Ascending aorta (tissue), 2 donors: ENCODE measurements at places on chromosomes 1 and 21.

DNA sequence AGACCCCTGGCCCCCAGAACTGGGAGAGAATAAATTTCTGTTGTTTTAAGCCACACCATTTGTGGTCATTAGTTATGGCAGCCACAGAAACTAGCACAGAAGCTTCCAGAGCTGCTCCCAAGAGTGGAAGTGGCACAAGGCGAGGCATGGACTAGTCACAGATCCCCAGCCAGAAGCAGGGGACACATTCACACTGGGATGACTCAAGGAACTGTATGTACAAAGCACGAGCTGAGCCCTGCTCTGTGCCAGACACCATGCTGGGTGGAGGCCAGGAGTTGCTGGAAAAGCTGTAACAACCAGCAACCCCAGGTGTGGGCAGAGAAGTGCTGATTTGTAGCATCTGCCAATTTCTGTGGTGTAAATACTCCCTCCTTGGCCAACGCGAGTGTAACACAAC is 55.6 kb downstream of the TCP10L start:
- DNase-seq, result no peak

- no peak for DNase-seq
Measured at GRCh38 chr1:21329209-21329844, 39.1 kb upstream of the ECE1 start.

DNA sequence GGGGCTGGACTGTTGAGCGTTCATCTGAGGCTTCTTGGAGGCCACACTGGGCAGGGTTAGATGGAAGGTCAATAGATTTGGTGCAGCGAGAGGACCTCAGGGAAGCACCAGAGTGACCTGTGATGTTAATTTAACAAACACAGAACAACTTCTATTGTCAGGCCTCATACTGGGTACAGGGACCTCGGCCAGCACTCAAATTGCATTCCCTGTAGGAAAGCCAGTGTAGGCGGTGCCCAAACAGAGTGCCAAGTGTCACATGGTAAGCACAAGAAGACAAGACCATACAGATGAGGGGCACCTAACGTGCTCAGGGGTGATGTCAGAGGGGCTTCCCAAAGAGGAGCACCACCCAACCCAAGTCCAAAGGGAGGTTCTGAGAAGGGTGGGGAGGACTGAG is 1.3 kb downstream of the TMEM269 start:
- DNase-seq, result no peak

DNA sequence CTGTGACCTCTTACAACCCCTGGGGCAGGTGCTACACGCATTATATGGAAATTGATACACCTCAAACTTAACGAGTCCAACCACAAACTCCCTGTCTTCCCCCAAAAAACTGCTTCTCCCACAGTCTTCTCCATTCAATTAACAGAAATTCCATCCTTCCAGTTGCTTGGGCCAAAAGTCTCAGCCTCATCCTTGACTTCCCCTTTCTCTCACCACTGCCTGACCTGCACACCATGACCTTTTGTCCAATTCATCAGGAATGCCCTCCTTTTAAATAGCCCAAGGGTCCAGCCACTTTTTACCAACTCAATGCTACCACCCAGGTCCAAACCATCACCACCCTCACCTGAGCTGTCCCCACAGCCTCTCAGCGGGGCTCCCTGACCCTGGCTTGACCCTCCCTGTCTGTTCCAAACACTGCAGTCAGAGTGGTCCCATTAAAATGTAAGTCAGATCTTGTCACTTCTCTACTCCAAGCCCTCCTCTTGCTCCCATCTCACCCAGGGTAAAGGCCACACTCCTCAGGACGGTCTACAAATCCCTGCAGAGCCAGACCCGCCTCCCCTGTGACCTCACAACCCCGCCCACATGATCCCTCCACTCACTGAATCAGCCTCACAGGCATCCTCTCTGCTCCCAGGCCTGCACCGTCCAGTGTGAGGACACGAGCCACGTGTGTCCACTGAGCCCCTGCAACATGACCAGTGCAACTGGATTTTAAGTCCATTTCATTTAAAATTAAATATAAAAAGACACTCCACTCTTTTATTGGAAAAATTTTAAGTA is 18.5 kb downstream of the KCNN3 start:
- no peak for DNase-seq

- no peak for DNase-seq
Measured at GRCh38 chr1:59871746-59872145, 54.8 kb downstream of the CYP2J2 start.

DNA sequence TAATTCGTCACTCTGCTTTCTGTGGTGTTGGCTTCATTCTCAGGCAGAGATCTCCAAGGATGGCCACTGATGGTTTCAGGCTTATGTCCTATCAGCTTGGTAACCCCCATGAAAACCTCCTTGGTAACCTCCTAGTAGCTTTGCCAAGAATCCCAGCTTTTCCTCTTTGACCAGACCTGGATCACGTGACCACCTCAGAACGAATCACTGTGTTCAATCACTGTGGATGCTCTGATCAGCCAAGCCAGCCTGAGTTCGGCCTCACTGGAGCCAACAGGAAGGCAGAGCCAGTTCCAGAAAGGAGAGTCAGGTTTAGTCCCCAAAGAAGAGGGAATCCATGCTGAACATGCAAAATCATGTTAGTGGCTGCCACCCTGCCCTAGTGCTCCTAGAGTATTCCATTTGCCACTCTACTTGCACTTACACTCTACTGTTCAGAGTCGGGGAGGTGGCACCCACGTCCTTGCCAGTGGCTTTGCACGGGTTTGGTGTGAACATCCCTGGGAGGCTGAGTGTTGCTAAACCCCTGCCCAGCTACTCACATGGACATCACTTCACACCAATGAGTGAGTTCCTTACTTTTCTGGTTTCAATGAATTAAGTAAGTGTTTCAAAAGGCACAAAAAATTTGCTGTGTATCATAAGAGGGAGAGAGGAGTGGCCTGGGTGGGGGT is 33.5 kb upstream of the SSBP3 start:
- no peak for DNase-seq

- DNase-seq, result no peak
Measured at GRCh38 chr1:152110860-152111514, 4.3 kb downstream of the TCHH start.

DNA sequence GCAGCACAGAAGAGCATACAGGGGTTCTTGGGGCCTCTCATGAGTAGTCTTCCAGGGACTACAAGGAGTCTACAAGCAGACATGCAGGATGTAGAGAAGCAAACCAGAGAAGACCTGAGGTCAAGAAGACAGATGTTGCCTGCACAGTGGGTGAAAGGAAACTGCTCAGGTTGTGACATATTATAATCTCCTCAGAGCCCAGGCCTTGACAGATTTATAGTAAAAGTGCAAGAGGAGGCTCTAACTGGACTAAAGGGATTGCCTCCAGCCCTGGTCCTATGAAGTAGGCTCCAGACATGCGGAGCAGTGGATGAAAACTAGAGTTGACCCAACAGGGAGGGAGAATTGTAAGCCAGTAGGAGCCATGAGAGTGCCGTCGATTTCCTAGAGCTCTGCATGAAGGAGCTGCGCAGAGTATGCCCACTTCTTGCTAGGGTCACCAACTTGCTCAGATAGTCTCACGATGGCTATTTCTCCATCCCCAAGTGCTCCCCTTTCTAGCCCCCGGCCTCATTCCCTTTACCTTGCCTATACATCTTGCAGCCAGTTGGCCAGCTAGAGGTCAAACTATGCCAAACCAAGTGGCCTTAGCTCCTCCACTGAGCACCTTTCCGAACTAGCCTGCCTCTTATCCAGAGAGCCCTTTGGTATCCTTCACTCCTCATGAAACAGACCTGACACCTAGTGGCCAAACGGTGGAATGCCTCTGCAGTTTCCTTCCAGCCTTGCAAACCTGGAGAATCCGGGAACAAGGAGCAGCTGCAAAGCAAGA is 36.2 kb upstream of the IPO9 start:
- DNase-seq, result no peak

- DNase-seq, result no peak
Measured at GRCh38 chr1:248783367-248783766, 27.8 kb upstream of the LYPD8 start.

- no peak for DNase-seq
Measured at GRCh38 chr21:25512095-25513081, 94.9 kb downstream of the MRPL39 start.

DNA sequence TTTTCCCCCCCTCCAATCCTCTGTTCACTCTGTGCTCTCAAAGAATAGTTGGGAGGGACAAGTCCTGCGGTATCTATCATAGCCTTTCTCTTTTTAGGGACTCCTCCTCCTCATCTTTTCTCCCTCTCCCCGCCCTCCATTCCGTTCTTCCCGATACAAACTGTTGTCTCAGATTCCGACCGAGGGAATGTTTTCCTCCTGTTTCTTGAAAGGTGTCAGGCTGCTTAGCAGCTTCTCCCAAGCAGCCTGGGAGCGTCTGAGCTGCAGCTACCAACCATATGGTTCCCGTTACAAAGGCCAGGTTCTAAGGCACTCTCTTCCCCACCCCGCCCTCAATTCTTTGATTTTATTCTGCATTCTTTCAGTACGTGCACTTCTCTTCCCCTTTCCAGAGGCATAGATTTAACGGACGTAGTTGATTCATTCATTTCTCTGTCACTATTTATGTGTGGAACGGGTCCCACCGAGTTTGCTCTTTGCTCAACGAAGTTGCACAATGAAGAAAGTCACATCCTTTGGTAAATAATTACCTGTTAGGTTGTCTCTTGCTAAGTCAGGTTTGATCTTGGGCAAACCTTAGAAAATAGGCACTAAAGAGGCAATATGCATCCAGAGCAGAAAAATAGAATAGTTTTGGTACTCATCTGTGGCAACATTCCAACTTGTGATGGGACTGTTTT is 2.8 kb downstream of the ADGRL2 start:
- DNase-seq, result no peak

- DNase-seq, result no peak
Measured at GRCh38 chr1:165925498-165926079, 98.2 kb downstream of the UCK2 start.

DNA sequence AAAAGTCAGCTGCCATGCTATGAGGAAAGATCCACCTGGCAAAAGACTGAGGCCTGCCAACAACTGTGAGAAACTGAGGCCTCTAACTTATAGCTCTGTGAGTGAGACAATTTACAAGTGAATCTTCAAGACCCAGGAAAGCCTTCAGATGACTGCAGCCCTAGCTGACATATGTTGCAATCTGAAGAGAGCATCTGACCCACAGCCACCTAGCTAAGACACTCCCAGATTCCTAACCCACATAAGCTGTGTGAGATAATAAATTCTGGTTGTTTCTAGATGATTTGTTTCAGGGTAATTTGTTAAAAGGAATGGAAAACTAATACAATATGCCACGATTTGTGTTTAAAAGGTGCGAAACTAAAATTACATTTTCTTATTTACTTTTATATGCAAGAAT is 55.1 kb downstream of the HFM1 start:
- no peak for DNase-seq

- no peak for DNase-seq
Measured at GRCh38 chr1:198918920-198919319, 280.1 kb downstream of the PTPRC start.

DNA sequence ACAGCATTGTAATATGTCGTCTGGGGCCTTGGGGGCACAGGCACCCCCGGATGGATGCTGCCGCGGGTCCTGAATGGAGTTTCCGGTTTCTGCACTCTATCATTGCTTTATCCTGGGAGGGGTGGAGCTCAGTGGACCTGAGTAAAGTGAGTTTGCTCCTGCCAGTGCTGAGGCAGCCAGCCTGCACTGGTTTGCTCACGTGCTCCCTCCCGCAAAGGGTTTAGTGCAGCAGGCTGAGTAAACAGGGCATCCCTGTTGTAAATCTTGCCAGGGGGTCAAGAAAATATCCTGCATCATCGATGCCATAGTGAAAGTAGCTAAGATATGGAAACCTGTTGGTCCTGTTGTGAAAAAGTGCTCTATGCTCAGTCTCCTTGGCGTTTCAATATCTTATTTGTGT is 85.6 kb upstream of the BRINP3 start:
- no peak for DNase-seq

DNA sequence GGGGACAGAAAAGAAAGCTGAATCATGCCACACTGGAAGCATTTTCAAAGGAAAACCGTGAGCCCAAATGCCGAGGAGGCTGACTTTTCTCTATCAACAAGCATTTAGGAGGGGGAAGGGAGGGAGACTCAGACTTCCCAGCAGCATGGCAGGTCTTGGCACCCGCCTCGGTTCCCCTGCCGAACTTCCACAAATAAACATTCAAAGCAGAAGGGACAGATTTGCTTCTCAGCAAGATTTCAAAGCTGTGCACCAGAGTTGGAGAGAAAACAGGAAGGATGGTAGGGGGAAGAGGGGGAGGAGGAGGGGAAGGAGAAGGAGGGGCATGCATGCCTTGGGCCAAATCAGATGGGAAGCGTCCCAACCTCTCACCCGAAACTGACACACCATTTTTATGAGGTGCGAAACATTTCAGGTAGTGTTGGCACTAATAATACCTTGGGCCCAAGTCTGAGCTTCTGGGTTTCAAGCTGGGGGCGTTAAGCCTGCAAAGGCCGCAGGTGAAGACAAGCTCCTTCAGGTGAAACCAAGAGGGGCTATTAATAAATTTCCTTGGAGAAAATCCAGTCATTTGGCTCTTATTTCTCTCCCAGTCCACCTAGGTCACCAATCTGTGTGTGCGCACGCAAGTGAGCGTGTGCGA is 26.4 kb downstream of the ABCA4 start:
- peak; percentile 83 for DNase-seq

GRCh38 chr1:1082239-1082775 is 8.2 kb upstream of the RNF223 start:
- no peak for DNase-seq

GRCh38 chr1:220669005-220669404 is 21.2 kb upstream of the C1orf115 start:
- DNase-seq, result no peak

- DNase-seq, result no peak
Measured at GRCh38 chr1:206691604-206692003, 6.9 kb downstream of the MAPKAPK2 start.

DNA sequence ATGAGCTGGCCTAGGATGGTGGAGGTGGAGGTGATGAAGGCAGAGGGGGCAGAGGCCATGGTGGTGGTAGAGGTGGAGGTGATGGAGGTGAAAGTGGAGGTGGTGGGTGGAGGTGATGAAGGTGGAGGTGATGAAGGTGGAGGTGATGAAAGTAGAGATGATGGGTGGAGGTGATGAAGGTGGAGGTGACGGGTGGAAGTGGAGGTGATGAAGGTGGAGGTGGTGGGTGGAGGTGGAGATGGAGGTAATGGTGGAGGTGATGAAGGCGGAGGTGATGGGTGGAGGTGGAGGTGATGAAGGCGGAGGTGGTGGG is 19.7 kb upstream of the NPHP4 start:
- DNase-seq, result no peak

DNA sequence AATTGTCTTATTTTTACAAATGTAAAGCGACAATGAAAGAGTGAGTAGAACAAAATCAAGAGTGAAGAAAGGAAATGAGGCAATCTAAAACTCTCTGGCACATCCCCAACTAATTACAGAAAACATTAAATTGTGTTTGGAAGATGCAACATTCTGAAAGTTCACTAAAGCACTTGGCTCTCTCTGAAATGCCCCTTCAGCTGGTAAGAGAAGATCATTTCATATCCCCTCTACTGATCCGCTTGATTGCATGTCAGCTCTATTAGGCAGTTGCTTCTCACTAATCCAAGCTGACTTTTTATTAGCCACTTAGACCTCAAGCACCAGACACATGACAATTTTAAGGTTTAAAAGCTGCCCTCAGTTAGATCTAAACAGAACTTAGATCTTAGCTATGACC is 262.8 kb upstream of the PRMT6 start:
- no peak for DNase-seq

GRCh38 chr1:215888159-215888558 is 321.1 kb downstream of the KCTD3 start:
- no peak for DNase-seq

GRCh38 chr1:94025383-94026340 is 95.3 kb downstream of the ABCA4 start:
- no peak for DNase-seq

- DNase-seq, result no peak
Measured at GRCh38 chr1:212638492-212639151, 30.1 kb downstream of the ATF3 start.
